ENCODE measurements at places on chromosomes 1 and 21. TPM values are rescaled to one million over a fixed set of nuclear protein-coding genes. Genes with fewer than 3 reads are reported as not detected.

Gene CACNA1S
- not detected for total RNA-seq

Gene ACTN2
- not detected for total RNA-seq

Gene HPCAL4
- not detected for total RNA-seq

Gene OR2L3
- total RNA-seq = not detected

Gene GSTM1
- not detected for total RNA-seq

Gene CHODL
- 0.16 TPM for total RNA-seq

Gene OR6P1
- not detected for total RNA-seq

Gene LCE2C
- total RNA-seq = not detected

Gene AVPR1B
- total RNA-seq = not detected

Gene DAB1
- total RNA-seq = not detected

Gene TMEM269
- total RNA-seq = not detected

Gene PCP4L1
- total RNA-seq = not detected

Gene TMEM240
- total RNA-seq = 2.1 TPM

Gene OR2M3
- total RNA-seq = not detected

Gene AQP10
- total RNA-seq = not detected

Gene TNFAIP8L2
- not detected for total RNA-seq

Gene UBASH3A
- not detected for total RNA-seq

Gene IL19
- not detected for total RNA-seq

Gene ASAP3
- total RNA-seq = 10.8 TPM

Gene FBXO28
- 69.1 TPM for total RNA-seq

Gene HES2
- 18.1 TPM for total RNA-seq

Gene CACHD1
- total RNA-seq = 4.5 TPM

Gene LAMC1
- 412 TPM for total RNA-seq

Gene SPRR2D
- not detected for total RNA-seq

Gene TNFRSF4
- 2.1 TPM for total RNA-seq

Gene TEKT2
- total RNA-seq = 0.25 TPM

Gene PADI1
- total RNA-seq = under 0.01 TPM

Gene UTS2
- total RNA-seq = not detected

Gene OLFML2B
- 0.13 TPM for total RNA-seq

Gene RPTN
- total RNA-seq = not detected

Gene FABP3
- total RNA-seq = 5.5 TPM

Gene LRRC39
- total RNA-seq = 0.16 TPM

Gene NSL1
- total RNA-seq = 28.2 TPM

Gene MTFR1L
- 21.5 TPM for total RNA-seq

Gene AMY1A
- not detected for total RNA-seq

Gene CCDC185
- not detected for total RNA-seq

Gene JUN
- 55.0 TPM for total RNA-seq

Gene LRRIQ3
- 0.16 TPM for total RNA-seq

Gene S100B
- total RNA-seq = not detected

Gene PCSK9
- 0.32 TPM for total RNA-seq

Gene LBR
- 76.7 TPM for total RNA-seq

Gene SPRR2B
- not detected for total RNA-seq

Gene FCRLA
- total RNA-seq = 0.06 TPM

Gene MAP3K6
- total RNA-seq = 7.4 TPM

Gene NHLH1
- 0.06 TPM for total RNA-seq

Gene AMY1C
- total RNA-seq = not detected

Gene L1TD1
- total RNA-seq = not detected

Gene HSD3B2
- total RNA-seq = not detected

Gene CRNN
- not detected for total RNA-seq

Gene NFASC
- 0.06 TPM for total RNA-seq

Gene GBP6
- total RNA-seq = not detected

Gene MYBPH
- total RNA-seq = not detected

Gene GPX7
- 7.0 TPM for total RNA-seq

Data from bladder microvascular endothelial cell (primary cell).